ENCODE measurements at places on chromosomes 7 and 10.
A peak's percentile ranks its signal among the peaks of the same experiment; 100 is the strongest.

DNA sequence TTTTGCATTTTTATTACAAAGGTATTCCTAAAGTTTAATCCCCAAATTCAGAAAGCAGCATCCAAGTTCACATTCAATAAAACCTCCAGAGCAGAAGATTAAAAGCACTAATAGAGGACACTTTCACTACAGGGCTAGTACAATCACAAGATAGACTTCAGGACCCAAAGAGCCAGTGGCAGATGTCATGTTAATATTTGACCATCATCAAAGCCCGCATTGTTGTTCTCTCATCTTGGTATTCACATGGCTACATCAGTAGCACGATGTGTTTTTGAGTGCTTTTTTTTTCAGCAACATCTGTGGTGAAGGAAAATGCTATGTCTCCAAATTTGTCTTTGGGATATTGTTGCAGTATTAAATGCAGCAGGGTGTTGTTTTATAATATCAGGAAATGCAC is 134.3 kb downstream of the ARL4A start:
- DNase-seq: no peak

DNA sequence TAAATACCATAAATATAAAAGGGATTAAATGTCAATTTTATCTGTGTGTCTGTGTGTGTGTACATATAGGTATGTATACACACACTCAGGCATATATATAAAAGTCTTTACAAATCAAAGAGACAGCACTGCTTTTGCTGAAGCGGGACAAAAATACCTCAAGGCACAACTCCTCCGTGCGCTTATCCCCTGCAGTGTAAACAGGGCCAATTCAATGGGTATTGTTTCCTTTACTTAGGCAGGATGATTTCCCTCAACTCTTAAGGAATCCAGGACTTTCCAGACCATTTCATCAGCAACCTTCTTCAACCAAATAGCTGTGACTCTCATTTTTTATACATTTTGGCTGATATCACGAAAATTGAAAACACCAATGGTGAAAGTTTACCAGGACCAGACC is 227.7 kb downstream of the CRPPA start:
- no peak for DNase-seq

DNA sequence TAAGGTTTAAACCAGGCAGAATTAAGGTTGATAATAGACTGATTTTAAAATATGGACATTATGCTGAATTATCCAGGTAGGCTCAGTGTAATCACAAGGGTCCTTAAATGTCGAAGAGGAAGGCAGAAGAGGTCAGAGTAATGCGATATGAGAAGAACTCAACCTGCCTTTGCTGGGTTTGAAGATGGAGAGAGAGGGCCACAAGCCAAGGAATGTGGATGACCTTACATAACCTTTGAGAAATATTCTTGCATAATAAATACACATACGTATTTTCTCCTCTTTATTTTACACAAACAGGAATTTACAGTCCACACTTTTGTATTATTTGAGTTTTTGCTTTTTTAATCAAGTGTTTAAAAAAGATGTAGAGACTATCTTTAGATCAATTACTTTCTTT is 88.5 kb downstream of the ST7 start:
- DNase-seq: peak; percentile 17

DNA sequence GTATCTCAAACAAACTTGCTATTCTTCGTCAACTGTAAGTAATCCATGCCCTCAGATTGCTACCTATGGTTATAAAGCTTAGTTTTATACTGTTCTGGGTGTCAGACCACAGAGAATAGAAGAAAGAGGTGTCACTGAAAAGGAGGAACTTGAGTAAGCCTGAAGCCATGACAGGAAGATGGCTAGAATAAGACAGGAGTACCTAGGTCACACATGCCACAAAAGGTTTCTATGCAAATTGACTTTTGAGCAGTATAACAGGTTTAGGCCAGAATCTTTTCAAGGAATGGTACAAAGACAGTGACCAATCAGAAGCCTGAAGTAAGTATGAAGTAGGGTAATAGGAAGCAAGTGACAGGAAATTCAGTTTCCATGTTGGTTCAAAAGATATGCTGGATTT is 23.5 kb downstream of the FBXW4 start:
- no peak for DNase-seq

DNA sequence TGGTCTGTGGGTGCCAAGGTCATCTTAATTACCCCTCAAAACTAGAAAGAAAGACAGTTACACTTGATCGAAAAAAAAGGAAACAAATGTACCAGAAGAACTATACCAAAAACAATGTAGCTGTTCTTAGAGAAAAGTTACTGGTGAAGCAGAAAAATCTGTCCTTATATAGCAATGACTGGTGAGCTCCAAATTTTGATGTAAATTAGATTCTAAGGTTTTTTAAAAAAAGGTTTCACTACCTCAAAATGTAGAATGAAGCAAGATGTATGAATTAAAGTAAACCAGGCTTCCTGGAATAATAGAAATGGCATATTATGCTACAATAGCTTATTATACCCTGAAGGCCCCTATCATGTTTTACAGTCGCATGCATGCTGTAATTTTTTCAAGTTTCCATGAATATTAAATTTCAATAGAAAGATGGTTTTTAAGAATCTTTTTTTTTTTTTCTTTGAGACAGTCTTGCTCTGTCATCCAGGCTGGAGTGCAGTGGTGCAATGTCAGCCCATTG is 28.4 kb upstream of the FKBP9 start:
- DNase-seq: no peak

GRCh38 chr10:86436963-86437362 is 70.4 kb upstream of the GRID1 start:
- no peak for DNase-seq

- no peak for DNase-seq
These were observed 3.3 kb downstream of the ETV1 start for GRCh38 chr7:13986208-13986607.

DNA sequence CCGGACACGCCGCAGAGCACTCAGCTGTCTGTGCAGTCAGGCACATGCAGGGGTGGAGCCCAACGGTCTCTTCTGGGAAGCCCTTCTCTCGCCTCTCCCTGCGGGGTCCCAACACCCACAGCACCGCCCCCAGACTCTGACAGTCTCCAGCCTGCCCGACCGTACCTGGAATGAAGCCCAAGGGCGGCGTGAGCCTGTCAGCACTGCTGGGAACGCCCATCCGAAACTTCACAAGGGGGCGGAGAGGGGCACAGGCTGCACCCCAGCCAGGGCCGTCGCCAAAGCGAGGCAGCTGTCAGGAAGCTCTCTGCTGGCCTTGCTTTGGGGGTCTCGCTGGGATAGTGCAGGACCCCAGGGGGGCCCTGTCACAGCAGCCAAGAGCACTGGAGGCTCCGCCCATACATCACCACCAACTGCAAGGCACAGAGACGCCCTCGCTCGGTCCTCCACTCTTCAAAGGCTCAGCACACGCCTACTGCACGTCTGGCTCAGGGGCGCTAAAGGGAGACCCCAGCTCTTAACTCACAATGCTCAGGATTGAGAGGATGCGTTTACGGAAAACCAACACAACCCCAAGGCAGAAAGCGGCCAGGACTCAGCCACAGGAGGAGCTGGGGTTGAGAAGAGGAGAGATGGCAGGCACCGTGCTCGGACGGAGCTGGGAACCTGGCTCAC is 30.9 kb downstream of the MAD1L1 start:
- DNase-seq: no peak

GRCh38 chr7:1312136-1313070 is 79.7 kb downstream of the UNCX start:
- no peak for DNase-seq

- DNase-seq: no peak
These were observed 31.2 kb downstream of the WDR86 start for GRCh38 chr7:151378496-151379192.

Measured in HCEC 1CT (cell line).